Neural crest cell (in vitro differentiated cells): ENCODE measurements at places on chromosomes 6 and 20. TPM values are rescaled to one million over a fixed set of nuclear protein-coding genes. Genes with fewer than 3 reads are reported as not detected.

DNA sequence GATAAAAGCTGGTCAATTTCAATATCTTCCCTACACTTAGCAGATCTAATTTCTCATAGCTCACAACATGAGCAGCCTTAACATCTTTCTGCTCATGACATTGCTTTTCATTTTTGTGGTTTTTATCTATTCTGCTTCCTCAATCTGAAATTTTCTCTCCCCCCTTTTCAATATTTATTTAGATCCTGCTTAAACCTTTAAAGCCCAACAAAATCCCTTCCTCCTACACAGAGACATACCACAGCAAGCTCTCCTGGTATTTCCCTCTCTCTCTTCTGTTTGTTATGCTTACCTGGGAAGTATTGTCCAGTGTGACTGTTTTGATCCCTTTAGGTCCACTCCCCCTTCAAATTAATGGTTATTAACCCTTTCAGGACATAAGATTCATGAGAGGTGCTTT lies 582.5 kb downstream of the RFPL4B start:
- DNase-seq, result no peak
- H3K4me3 ChIP-seq, result no peak overlapping the region
- peaks cover 24% of the 10 kb centered on the region for H3K4me1 ChIP-seq
- peaks cover 9% of the 10 kb centered on the region for H3K36me3 ChIP-seq
- no peak overlapping the region for H3K27ac ChIP-seq
- no peaks in the 10 kb centered on the region for H3K27me3 ChIP-seq

DNA sequence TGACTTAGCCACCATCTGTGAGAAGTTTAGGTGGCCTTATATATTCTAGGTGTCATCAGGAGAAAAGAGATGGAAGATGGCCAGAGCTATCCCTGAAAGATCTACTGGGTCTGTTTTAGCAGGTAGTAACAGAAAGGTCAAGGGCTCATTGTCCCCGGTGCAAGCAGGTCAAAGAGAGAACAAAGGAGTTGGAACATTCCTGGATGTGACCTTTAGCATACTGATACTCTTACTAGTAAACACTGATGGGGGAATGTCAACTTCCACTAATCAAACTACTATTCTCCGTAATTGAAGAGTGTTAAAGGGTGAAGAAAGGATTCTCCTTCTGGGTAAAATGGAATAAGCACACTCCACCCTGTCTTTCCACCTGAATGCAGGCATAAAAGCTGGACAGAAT lies 4.0 kb upstream of the MCUR1 start:
- no peak for DNase-seq
- no peaks in the 10 kb centered on the region for H3K36me3 ChIP-seq
- no peaks in the 10 kb centered on the region for H3K27me3 ChIP-seq

GRCh38 chr20:3164763-3165410 lies 5.2 kb upstream of the FASTKD5 start:
- H3K36me3 ChIP-seq, result no peaks in the 10 kb centered on the region
- no peak overlapping the region for H3K27ac ChIP-seq

DNA sequence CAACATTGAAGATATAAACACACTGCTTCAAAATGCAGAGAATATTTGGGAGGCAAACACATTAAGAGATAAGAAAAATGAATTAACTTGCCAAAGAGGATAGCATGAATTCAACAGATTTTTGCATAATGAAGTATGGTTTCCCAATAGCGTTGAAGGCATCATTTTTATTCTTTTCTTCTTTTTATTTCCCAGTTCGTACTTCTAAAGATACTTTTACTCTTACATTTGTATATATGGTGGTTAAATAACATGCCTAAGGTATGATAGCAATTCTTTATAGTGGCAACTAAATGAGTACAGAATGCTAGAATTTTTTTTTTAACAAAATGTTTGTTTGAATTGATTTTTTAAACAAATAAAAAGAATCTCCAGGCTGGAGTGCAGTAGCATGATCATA lies 473.4 kb upstream of the MARCKS start:
- peaks cover 7% of the 10 kb centered on the region for H3K4me1 ChIP-seq
- no peak overlapping the region for H3K4me3 ChIP-seq
- H3K27me3 ChIP-seq, result no peaks in the 10 kb centered on the region
- no peak overlapping the region for H3K27ac ChIP-seq
- no peaks in the 10 kb centered on the region for H3K36me3 ChIP-seq

DNA sequence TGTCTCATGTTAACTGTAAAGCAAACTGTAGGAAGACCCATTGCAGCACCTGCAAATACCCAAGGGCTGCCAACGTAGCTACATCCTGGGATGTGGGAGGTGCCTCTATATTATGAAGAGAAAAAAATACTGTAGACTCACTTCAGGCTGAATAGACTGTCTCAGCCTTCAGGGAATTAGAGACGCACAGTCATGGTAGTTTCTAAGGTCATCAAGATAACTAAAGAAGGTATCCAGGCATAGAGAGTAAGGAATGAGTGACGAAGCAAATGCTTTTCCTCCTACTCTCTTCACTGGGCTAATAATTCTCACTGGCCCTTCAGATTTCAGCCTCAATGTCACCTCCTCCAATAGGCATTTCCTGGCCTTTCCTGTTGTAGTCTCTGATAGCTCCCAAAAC lies 121.6 kb upstream of the ECI2 start:
- no peak overlapping the region for H3K4me3 ChIP-seq
- no peaks in the 10 kb centered on the region for H3K27me3 ChIP-seq
- no peaks in the 10 kb centered on the region for H3K36me3 ChIP-seq
- DNase-seq, result no peak

DNA sequence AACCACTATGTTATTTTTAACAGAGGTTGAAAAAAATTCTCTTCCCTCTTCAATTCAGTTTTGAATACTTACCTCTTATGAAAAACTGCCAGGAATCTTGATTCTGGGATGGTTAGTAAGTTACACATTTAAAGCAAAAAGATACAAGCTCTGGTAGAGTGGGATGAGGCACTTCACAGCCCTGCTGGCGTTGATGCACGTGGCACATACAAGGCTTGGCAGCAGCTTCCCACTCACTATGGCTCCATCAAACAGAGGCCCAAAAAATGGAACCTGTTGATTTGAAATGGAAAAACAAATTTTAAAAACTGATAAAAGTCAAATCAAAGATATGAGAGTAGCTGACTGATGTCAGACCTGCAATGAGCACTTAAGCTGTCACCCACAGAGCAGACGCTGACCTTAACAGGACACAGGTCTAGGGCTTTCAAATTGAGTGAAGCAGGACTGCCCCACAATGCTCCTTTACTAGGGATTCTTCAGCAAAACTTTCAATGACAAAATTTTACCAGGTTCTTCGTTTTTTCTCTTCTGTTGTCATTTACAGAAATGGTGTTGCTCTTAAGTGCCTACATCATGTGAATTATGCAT lies 104.9 kb downstream of the INSM1 start:
- no peak for DNase-seq
- peaks cover 11% of the 10 kb centered on the region for H3K36me3 ChIP-seq
- no peak overlapping the region for H3K27ac ChIP-seq
- no peak overlapping the region for H3K4me3 ChIP-seq
- H3K27me3 ChIP-seq, result no peaks in the 10 kb centered on the region

GRCh38 chr6:128860782-128861181 lies 22.2 kb upstream of the LAMA2 start:
- no peaks in the 10 kb centered on the region for H3K27me3 ChIP-seq
- no peak for DNase-seq
- peaks cover 8% of the 10 kb centered on the region for H3K36me3 ChIP-seq
- no peaks in the 10 kb centered on the region for H3K4me1 ChIP-seq

GRCh38 chr6:434051-434705 lies 42.6 kb downstream of the IRF4 start:
- H3K4me3 ChIP-seq, result no peak overlapping the region
- no peaks in the 10 kb centered on the region for H3K27me3 ChIP-seq
- no peak for DNase-seq
- no peak overlapping the region for H3K27ac ChIP-seq
- H3K4me1 ChIP-seq, result no peaks in the 10 kb centered on the region
- H3K36me3 ChIP-seq, result no peaks in the 10 kb centered on the region

GRCh38 chr6:113908801-113909200 lies 51.7 kb downstream of the MARCKS start:
- H3K27ac ChIP-seq, result peak overlapping the region; percentile 22
- no peak overlapping the region for H3K4me3 ChIP-seq
- H3K27me3 ChIP-seq, result no peaks in the 10 kb centered on the region
- H3K36me3 ChIP-seq, result peaks cover 4% of the 10 kb centered on the region
- no peak for DNase-seq

DNA sequence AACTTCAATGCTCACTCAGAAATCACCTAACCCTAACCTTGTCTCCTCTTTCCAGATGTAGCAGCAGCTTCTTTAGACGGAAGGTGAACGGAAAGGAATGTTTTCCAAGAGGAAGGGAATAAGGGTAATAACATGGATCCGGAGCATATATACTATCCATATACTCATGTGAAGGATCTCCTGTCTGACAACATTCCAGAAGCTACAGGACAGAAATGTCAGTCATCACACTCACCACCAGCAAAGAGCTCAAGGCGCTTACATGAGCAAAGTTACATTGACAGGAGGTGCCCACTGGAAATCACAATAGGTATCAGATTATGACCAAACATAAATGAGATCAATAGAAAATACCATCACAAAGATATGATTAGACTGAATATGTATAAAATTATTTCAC lies 122.1 kb upstream of the CCDC28A start:
- H3K27ac ChIP-seq, result no peak overlapping the region
- no peaks in the 10 kb centered on the region for H3K27me3 ChIP-seq
- no peak overlapping the region for H3K4me3 ChIP-seq
- H3K4me1 ChIP-seq, result peaks cover 10% of the 10 kb centered on the region
- DNase-seq, result no peak
- H3K36me3 ChIP-seq, result no peaks in the 10 kb centered on the region

DNA sequence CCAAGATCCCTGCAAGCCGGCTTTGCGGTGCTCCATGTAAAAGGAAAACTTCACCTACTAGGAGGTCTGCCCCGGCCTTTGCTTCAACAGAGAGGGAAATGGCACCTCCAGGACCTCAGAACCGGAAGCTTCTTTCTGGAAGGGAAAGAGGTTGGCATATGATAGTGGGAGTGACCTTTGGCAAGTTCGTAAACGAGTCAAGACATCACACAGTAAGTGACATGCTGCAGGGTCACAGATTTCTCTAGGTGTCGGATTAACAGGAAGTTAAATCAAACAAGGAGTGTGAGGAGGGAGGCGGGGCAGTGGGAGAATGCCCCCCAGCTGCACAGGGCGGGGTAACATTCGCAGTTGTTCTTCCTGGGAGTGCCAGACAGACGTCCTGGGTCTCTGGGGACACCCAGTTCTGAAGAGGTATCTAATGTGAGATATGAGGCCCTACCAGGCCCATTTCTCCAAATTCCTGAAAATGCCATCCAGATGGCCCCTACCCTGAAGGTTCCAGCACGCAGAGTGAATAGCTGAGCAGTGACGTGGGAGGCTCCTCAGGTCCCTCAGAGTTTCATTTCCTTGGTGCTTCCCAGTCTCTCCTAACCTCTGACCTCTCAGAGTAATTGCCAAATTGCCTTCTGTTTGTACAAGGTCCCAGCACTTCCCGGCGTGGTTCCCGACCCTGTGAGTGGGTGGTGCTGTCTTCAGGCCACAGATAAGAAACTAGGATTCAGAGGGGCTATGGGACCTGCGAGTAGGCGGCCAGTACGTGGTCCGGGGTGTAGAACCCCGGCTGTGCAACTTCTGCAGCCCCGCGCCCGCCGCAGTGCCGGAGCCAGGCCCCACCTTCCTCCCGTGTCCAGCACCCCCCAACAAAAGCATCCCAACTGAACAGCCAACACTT lies 1.9 kb downstream of the RRBP1 start:
- peak overlapping the region; percentile 35 for H3K27ac ChIP-seq
- DNase-seq, result peak; percentile 7
- H3K4me3 ChIP-seq, result peak overlapping the region; percentile 89

Gene HLA-DQA2
- not detected in 2 replicates for total RNA-seq

Gene MYB
- 6.8 and 8.1 TPM in 2 replicates for total RNA-seq

Gene ERVFRD-1
- total RNA-seq, result not detected in 2 replicates

Gene ULBP1
- 2.3 and 2.5 TPM in 2 replicates for total RNA-seq

Gene ASIP
- not detected in 2 replicates for total RNA-seq

Gene MAPK13
- 2.0 TPM in 2 replicates for total RNA-seq

Gene LATS1
- total RNA-seq, result 27.4 and 32.7 TPM in 2 replicates

Gene SLC22A2
- not detected in 2 replicates for total RNA-seq

Gene PHIP
- 50.0 and 52.3 TPM in 2 replicates for total RNA-seq
